Activated T-helper 1 cell treated with Interleukin-2 at 50 U/mL for 16 hours (primary cell): ENCODE measurements at places on chromosomes 6 and 20.
A peak's percentile ranks its signal among the peaks of the same experiment; 100 is the strongest.

DNA sequence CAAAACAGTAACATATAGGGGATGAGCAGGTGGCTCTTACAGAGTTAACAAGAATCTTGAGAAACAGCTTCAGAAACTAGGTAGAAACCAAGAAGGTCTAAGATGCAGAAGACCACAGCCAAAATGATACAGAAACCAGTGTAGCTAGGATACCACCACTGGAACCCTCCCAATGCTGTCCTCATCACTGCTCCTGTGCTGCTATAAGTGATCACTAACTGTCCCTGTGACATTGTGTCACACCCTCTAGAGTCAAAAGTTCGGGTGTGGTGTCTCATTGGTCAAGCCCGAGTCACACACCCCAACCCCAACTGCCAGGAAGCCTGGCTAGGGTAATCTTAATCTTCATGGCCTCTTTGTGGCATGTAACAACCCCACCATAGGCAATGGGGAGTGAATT, 153.1 kb downstream of the RCAN2 start:
- no peak for DNase-seq

DNA sequence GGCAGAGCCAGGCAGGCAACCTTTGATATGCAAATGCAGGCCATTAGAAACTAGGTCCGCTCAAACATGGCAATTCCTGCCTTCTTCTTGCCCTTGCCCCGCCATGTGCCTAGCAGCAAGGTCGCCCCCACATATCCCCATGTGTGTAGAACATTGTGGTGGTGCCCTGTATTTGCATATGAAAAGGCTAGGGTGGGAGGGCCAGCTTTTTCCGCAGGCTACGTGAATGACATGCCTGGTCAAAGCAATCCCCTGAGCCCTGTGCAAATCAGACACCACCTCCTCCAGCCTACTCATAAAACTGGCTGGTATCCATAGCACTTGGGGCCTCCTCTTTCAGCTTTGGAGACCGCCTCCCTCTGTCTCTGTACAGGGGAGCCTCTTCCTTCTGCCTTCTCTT, 31.6 kb downstream of the GSTA2 start:
- DNase-seq: no peak

GRCh38 chr6:148223424-148223842, 119.2 kb upstream of the SASH1 start:
- DNase-seq: no peak

DNA sequence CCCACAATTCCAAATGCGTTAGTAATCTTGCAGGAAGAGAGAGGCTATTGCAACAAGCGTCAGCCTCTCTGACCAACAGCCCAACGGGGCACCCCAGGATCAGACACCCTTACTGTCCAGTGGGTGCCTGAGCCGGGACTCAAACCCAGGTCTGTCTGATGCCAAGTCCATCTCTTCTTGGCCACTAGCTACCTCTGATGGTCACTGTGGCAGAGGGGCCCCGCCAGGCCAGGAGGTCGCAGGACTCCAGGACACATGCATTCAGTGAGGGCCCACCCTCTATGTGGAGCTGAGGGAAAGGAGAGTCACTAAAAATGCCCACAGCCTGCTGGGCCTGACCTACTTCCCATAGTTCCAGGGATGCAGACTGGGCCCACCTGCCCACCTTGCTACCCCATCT, 83.3 kb downstream of the PREX1 start:
- no peak for DNase-seq

DNA sequence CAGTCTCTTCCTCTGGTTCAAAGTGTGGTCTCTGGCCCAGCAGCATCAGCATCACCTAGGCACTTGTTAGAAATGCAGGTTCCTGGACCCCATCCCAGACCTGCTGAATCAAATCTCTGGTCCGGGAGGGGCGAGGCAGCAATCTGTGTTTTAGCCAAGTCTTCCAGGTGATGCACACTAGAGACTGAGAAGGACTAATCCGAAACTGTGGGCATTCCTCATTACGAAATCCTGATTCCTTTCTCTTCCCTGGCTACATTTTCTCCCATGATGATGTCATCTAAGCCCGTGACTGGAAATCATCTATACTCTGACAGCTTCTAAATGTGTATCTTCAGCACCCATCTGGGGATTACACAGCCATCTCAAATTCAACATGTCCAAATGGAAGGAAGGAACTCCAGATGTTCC, 39.7 kb upstream of the PRND start:
- no peak for DNase-seq

DNA sequence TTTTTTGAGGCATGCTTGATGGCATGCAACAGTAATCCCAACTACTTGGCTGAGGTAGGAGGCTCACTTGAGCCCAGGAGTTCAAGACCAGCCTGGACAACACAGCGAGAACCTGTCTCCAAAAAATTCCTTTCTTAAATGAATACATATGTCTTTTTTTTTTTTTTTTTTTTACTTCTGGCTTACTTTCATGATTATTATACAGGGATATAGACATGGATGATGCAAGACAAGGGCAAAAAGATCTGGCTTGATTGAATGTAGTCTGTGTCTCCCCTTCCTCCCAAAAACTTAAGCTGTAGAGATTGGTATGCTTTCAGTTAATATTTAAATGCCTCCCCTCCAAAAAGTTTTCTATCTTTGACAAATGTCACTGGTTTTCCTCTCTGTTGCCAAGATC, 7.6 kb downstream of the SNX3 start:
- no peak for DNase-seq

GRCh38 chr6:166573511-166574216, 12.8 kb downstream of the RAMACL start:
- DNase-seq: no peak

DNA sequence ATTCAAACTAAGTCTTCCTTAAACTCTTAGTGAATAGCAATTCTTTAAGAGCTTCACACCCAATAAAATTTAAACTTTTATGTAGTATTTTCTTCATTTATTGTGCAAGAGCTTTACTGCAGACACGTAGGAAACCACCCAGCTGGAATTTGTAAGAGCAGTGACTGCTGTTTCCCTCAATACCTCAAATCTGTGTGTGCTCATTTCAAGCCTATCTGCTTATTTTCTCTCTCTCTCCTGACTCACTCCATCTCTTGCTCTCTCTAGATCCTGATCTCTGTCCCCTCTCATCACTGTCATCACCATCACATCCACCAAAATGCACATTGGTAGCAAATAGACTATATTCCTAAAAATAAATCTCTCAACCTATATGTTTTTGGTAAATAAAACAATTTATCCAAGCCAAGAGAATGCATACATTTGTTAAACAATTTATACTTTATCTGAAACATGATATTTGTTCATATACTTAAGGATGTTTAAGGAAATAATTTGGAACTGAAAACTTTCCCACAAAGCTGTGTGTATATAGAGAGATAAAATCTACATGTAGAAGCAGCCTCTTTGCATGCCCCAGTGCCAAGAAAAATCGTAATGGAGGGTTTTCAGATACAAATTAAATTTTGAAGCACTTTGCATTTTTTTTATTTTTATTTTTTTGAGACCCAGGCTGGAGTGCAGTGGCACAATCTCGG, 273.0 kb downstream of the TFAP2A start:
- no peak for DNase-seq

DNA sequence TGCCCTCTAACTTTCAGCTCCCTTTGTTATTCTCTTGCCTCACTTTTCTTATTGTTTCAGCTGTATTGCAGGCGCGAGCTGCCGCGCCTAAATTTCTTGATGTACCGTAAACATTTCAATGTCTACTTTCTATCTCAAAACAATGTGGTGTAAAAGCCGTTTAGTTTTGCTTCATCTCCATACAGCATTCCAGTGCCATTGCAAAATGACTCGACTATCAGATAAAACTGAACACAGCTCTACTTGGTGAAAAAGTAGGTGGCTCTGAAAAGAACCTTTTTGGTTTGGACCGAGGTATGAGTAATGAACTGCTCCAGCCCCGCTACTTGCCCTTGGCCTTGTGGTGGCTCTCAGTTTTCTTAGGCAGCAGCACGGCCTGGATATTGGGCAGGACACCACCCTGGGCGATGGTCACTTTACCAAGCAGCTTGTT, 74.6 kb downstream of the OR2B2 start:
- DNase-seq: no peak

GRCh38 chr6:44261581-44261980, 3.8 kb downstream of the NFKBIE start:
- DNase-seq: no peak

GRCh38 chr6:42571611-42572342, 7.9 kb downstream of the UBR2 start:
- no peak for DNase-seq

- no peak for DNase-seq
Measured at GRCh38 chr6:128310451-128310850, 209.9 kb downstream of the PTPRK start.

- DNase-seq: no peak
Measured at GRCh38 chr6:3176562-3177355, 19.4 kb upstream of the TUBB2A start.

DNA sequence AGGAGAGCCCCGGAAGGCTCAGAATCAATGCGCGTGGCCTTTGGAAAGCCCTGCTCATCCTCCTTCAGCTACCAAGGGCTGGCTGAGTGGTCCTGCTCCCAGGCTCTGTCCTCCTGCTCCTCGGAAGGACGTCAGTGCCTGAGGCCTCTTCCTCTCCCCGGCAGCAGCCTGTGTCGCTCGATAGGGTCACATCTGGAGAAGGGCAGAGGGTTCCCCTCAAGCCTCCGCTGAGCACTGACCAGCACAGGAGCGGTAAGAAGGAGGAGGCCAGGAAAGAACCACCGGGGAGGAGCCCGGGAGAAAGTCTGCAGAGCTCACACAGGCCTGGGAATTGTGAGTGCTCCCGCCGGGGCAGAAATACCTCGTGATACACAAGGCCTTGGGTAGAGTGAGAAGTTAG, 21.2 kb downstream of the KIF25 start:
- no peak for DNase-seq

DNA sequence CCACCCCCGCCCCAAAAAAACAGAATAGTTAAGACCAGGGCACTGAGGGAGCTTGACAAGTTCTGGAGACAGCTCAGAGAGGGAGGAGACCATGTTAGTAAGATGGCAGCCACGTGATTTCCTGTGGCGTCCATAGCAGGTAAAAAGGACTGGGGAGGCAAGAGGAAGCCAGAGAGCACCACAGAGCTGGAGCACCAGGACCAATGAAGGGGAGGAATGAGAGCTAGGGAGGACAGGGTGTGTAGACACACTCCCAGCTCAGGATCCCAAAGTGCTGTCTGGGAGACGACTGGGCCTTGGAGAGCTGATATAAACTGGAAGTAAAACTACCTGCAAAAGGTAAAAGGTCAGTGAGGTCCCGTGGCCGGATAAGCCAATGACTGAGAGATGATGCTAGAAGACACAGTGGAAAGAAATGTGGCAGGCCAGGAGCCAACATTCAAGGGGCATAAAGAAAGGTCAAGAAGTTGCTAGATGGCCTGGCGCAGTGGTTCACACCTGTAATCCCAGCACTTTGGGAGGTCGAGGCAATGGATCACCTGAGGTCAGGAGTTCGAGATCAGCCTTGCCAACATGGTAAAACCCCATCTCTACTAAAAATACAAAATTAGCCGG, 39.0 kb downstream of the SLC23A2 start:
- peak; percentile 22 for DNase-seq

- DNase-seq: no peak
Measured at GRCh38 chr6:74181471-74181870, 485.5 kb downstream of the CD109 start.

- no peak for DNase-seq
Measured at GRCh38 chr20:35503841-35504561, 25.5 kb downstream of the C20orf173 start.

DNA sequence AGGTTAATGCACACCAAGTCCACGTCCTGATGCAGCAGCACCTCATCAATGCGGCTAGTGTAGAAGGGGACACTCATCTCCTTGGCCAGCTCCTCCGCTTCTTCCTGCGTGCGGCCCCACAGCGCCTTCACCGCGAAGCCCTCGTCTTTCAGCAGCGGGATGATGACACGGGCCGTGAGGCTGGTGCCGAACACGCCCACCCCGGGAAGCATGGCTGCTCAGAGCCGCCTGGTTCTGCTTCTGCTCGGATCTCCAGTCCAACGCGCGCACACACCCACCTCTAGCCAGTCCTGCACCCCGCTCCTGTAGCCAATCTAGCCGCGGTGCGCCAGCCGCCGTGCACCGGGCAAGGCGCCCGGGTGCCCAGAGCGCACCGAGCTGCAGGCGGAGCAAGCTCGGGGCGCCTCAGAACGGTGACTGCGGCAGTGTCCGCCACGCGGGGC, 700 bp downstream of the GFOD1 start:
- DNase-seq: no peak

DNA sequence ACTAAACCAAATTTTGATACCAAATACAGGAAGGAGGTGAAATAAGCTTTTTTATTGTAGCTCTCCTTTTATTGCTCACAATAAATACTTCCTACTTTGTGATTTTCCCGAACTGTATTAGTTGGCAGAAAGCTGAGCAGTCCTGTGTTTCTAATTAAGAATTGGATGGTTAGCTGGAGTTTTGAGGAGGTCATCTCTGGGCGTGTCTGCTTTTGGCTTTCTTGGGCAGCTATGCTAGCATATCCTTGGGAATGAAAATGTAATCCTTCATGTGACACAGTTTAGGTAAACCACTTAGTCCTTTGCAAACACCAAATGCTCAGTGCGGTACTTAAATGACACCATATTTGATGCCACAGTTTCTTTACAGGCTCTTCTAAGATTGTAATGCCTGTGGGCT, 67.5 kb downstream of the MTHFD1L start:
- no peak for DNase-seq

DNA sequence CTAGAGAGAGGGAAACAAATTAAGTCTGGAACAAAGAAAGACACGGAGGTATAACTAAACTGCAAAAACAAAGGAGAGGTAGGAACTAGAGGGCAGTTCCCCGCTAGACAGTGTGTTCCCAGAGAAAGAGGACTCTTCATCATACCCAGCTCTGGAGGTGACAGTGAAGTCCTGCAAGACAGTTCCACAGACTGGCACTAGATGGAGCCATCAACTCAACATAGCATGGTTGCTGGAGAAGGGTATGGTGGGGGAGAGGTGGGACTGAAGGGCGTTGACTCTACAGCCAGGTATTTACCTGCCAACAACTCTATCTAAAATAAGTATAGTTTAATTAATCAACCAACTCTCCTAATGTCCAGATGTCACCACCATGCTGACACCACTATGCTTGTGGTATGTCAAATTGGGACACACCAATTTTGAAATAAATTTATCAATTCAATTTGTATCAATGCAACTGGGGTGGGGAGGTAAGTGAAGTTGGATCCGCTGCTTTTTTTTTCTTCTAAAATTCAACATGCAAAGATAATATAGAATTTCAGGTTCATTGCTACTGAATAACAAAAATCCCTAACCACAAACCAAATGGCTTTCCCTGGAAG, 9.7 kb downstream of the BACH2 start:
- no peak for DNase-seq

- DNase-seq: no peak
Measured at GRCh38 chr20:51174536-51174935, 151.6 kb upstream of the KCNG1 start.

DNA sequence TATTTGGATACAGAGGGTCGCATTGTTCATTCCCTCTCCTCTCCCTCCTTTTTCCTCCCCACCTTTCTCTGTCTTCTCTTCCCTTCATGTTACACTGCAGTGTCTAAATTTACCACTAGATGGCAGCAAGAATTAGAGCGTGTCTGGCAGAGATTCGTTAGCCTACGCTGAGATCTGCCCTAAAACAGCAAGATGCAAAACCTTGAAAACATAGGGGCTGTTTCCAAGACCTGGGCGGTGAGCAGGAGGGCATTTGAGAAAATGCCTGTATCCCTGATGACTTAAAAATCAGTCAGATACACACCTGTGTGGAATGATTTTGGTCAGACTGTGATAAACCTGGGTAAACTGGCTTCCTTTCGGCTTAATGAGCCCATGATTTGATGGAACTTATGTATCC, 101.5 kb upstream of the ISM1 start:
- peak; percentile 4 for DNase-seq
